ENCODE measurements at places on chromosomes 16 and 17.

- DNase-seq, result no peak
Measured at GRCh38 chr17:12365805-12366204, 299.9 kb upstream of the MYOCD start.

DNA sequence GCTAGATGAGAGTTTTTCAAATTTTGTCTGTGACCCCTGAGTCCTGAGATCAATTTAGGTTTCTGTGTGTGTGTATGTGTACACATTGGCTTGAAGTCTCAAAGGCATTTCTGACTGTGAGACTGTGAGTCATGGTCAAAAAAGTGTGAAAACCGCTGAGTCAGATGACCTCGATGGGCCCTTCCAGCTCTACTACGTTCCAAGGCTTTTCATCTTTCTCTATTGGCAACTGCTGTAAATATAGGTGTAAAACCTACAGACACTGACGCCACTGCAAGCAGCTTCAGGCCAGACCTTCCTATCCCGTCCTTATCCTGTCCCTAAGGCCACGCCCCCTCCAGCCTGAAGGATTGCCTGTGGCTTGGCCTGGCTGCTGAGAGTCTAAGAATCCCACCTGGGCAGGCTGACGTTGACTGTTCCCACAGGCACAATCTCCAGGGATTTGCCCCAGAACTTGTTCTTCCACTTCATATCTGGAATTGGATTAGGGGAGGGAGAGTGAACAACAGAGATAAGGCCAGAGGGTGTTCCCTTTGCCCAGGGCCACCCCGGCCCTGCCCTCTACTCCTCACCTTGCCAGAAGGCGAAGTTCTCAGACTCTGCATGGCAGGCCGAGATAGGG lies 11.3 kb downstream of the OSBPL7 start:
- peak; percentile 83 for DNase-seq

DNA sequence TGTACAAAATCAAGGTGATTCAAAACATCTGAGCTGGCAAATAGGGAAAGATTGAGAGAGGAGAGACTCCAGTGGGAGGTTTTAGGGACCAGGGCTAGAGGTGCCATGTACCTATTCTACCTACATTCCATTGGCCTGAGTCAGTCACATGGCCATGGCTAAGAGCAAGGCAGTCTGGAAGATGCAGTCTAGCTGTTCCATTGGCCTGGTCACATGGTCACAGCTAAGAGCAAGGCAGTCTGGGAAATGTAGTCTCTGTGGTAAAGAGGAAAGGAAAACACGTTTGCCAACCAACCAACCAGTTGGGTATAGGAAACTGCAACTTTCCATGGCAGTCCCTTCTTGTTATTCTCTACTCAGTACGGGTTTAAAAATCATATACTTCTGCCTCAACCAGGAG lies 369.1 kb downstream of the XYLT1 start:
- no peak for DNase-seq

DNA sequence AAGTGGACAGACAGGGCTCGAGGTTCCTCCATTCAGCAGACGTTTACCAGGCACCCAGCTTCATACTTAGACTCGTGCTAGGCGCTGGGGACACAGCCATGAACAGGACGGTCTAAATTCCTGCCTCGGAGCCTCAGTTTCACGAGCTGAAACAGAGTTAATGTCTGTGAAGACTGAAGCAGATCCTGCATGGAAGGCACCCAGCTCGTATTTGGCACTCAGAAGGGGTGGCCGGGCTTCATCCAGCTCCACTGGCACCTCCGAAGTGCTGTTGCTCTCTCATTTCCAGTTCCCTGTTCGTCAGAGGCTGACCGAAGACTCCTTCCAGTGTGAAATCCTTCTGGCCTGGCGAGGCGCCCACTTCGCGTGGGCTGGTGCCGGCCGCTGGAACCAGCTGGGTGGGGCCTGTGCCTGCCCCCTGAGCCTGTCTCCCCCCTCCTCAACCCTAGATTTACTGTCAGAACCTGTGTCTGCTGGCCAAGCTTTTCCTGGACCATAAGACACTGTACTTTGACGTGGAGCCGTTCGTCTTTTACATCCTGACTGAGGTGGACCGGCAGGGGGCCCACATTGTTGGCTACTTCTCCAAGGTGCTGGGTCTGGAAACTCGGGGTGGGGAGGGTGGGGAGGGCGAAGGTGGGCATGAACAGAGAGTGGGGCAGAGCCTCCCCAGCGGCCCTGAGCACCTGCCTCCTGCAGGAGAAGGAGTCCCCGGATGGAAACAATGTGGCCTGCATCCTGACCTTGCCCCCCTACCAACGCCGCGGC lies 5.8 kb downstream of the PRSS8 start:
- DNase-seq, result no peak

DNA sequence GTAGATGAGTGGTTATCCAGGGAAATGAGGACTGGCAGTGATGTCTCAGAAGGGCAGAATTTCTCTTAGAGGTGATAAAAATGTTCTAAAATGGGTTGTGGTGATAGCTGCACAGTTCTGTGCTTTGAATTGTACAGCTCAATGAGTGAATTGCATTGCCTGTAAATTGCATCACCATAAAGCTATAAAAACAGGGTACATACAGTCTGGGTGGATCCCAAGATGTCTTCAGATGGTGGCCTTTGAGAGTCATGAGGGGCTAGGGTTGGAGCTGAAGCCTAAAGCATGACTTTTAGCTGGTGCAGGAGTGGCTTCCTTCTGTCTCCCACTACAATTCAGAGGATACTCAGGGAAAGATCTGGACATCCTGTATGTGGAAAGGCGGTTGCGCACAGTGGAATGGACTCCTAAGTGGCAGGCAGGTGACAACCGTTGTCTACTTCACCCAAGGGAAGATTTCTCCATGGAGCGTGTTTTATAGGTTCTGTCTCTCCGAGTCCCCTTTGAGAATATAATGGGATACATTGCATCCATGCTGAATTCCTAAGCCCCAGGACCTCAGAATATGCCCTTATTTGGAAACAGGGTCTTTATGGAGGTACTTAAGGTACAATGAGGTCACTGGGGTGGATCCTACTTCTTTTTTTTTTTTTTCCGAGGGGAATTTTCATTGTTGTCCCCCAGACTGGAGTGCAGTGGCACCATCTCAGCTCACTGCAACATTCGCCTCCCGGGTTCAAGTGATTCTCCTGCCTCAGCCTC lies 1.6 kb upstream of the IL32 start:
- DNase-seq, result peak; percentile 17

DNA sequence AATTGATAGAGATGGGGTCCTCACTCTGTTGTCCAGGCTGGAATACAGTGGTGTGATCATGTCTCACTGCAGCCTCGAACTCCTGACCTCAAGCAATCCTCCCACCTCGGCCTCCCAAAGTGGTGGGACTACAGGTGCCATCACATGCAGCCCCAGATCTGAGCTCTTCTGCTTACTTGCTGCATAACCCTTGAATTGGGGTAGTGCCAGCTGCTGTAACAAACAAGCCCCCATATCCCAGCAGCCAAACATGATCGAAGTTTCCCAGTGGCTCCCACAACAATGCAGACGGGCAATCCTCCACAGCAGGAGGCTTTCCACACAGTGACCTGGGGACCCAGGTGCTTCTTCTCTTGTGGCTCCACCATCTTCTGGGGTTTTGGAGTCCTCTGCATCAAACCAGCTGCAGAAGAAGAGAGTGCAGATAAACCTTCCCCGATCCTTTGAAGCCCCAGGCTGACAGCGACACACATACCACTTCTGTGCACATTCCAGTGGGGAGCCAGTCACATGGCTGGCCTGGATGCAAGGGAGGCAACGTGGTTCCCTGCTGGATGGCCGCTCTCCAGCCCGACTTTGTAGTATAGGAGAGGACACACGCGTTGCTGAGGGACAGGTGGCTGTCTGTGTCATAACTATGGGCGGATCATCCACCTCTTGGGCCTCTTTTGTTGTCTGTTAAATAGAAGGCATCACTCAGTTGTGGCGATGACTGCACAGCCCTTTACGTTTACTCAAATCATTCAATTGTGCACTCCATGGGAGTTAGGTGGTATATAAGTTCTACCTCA lies 16.7 kb downstream of the SBK1 start:
- no peak for DNase-seq
